ENCODE measurements at places on chromosomes 7 and 10.

- no peak for DNase-seq
Measured at GRCh38 chr10:114311496-114312209, 72.6 kb downstream of the VWA2 start.

DNA sequence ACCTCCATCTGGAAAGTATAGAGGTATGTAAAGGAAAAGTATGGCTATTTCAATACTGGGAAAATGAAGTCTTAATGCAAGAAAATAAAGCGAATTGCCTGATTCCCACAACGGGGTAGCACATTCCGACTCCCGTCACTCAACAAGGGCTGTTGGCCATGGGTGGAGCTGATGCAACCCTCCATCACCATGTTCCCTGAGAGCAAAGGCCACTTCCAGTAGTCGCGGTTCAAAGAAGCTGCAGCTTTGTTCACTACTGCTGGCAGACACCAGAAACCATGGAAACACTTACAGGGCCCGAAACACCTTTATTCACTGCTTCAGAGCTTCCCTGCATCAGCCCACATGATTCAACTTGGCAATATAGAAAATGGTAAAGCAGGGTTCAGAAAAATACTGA is 44.0 kb downstream of the TMEM26 start:
- no peak for DNase-seq

GRCh38 chr10:104234934-104235333 is 2.8 kb upstream of the CFAP43 start:
- DNase-seq, result no peak

GRCh38 chr10:79313911-79314439 is 33.3 kb upstream of the PPIF start:
- DNase-seq, result no peak

DNA sequence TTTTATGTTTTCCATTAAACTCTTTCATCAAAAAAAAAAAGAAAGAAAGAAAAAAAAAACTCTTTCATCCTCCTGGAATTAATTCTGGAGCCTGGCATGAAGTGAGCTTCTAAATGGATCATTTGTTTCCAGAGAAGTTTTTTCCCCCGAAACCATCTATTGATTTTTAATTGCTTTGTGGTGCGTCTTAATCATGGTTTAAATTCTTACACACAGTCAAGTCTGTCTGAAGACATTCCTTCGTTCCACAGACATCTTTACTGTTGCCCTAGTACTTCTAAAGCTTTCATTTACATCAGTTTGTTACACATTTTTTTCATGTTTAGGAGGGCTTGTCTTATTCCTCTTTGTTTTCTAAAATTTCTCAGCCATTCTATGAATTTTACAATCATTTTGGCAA is 493.4 kb upstream of the FOXK1 start:
- DNase-seq, result no peak

DNA sequence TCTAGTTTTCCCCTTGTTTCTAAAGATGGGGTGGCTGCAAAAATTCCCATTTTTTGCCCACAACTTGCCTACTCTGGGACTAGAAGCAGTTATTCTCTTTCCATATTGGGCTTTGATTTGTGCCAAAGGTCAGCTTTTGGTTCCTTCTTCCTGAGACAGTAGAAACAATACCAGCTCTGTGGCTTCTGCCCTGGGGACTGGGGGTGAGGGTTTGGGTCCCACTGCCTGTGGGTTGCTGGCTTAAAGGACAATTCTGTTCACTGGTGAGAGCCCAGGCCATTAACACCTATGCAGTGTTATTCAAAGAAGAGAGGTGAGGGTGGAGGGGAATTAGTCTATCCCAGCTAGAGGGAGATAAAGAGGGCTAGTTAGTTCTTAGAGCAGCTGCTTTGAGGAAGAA is 171.5 kb downstream of the CPEB3 start:
- DNase-seq, result no peak

DNA sequence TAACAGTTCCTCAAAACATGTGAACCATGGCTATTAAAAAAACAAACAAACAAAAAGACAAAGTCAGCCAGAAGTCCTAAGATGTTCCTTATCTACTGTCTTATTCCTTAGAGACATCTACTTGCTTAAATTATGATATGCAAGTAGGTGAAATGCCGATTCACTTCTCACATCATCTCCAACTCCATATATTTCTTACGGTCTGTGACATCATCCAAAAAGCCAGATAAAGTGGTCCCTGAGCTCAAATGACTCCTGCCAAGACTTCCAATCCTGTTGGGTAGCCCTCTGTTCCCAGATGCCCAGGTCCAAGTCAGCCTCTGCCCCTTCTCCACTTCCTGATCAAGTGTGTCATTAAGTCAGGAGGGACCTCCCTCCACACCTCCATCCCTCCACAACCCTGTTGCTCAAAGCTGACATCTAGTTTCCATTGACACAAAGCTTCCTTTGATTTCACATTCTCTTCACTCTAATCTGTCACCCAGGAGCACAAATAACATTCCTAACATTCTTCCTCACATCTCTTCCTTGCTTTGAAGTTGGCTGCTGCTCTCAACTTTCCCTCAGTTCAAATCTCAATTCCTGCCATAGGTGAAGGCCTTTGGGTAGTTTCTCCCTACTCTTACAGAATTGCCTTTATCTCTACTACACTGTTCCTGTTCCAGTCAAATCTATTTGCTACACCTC is 56.1 kb upstream of the PDLIM1 start:
- DNase-seq, result no peak

GRCh38 chr7:27901028-27901760 is 161.2 kb downstream of the TAX1BP1 start:
- no peak for DNase-seq

DNA sequence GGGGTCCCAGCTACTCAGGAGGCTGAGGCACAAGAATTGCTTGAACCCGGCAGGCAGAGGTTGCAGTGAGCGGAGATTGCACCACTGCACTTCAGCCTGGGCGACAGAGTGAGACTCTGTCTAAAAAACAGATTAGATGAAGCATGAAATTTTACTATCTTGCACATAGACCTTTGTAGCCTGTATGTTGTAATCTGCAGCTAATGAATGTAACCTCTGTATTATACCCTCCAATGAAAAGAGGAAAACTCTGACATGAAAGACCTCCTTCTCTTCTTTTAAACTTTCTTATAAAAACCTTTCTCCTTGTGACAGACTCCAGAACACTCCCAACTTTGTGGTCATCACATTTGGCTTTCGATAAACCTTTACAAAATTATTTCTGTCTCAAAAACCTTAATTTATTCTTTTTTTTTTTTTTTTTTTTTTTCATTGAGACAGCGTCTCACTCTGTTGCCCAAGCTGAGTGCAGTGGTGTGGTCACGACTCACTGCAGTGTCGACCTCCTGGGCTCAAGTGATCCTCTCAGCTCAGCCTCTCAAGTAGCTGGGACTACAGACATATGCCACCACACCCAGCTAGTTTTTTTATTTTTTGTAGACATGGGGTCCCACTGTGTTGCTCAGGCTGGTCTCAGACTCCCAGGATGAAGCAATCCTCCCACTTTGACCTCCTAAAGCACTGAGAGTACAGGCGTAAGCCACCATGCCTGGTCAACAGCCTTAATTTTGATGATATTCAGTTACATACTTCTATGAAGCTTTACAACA is 97.4 kb downstream of the SVOPL start:
- DNase-seq, result no peak

- no peak for DNase-seq
Measured at GRCh38 chr7:133575726-133576440, 323.0 kb downstream of the EXOC4 start.

DNA sequence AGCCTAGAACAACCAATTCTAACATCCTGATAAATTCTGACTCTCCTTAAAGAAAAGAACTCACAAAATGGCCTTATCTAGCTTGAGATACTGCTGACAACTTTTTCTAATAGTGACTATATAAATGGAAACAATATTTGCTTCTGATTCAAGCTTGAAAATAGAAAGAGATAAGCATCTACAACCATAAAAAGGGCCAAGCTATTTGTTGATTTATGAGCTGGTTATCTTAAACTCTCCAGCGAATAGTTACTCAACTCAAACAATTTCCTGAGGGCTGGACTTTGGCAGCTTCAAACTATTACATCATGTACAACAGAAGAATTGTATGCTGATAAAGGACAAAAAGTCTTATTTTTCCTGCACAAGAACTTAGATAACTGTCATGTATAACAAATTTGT is 4.6 kb downstream of the USP54 start:
- no peak for DNase-seq

GRCh38 chr7:92847305-92847704 is 10.9 kb upstream of the CDK6 start:
- no peak for DNase-seq

DNA sequence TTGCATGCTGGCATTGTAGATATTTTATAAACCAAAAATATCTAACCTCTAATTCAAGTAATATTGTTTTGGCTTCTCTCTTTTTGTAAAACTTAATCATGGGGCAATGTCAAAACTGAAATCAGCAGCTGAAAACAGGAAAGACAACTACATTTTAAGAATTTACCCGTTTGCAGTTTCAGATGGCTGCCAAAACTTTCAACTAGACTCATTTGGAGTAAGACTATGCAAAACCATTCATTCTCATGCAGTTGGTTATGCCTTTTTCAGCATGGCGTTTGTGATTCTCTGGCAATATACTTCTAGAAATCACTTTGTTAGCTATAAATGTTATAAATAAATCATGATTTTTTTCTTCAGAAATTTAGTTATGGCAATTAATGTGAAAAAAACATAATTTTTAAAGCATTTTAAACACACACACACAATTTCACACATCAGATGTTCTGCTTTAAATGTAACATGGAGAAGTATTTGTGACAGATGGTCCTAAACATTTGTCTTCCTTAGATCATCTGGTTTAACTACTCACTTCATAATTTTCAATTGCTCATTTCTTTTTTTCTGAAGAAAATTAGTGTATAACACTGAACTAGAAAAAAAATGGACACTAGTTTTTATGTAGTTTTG is 116.4 kb downstream of the ITGB8 start:
- no peak for DNase-seq

DNA sequence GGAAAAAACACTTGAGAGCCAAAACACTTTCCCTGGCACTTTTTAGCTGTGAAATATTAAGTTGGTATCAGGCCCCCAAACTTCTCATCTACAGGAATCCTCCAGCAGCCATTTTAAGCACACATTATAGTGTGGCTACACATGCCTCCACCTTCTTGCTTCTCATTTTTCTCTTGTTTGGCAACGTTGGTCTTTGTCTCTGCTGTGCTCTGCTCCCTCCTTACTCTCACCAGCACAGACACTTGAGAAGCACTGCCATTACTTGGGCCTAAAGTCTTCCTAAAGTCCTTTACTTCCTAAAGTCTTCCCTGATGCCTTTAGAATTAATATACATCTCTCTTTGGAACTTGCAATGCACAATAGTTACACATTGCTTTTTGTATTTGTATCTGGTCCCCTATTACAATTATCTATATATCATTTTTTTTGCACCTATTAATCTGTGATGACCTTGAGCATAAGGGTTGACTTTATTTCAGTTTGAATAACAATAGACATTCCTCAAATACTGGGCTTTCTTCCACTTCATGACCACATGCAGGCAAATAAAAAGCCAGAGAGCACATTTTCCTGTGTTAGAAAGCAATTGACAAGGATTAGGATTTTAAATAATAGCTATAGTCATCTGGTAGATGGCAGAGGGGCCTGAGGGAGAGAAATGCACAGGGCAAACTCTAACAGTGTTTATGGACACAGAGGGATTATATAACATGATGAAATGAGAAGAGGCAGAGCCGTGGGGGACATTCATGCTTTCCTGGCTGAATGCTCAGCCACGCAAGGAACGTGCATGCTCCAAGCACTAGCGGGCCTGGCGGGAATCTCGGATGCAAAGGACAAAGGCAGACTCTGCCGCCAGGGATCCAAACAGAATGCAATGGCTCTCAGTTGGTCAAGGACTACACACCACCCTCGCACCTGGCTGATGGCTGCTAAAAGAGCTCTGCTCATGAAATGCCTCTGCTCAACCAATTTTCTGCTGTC is 99.3 kb downstream of the CDC14C start:
- no peak for DNase-seq

- DNase-seq, result no peak
Measured at GRCh38 chr10:88186335-88186734, 322.9 kb downstream of the PTEN start.

DNA sequence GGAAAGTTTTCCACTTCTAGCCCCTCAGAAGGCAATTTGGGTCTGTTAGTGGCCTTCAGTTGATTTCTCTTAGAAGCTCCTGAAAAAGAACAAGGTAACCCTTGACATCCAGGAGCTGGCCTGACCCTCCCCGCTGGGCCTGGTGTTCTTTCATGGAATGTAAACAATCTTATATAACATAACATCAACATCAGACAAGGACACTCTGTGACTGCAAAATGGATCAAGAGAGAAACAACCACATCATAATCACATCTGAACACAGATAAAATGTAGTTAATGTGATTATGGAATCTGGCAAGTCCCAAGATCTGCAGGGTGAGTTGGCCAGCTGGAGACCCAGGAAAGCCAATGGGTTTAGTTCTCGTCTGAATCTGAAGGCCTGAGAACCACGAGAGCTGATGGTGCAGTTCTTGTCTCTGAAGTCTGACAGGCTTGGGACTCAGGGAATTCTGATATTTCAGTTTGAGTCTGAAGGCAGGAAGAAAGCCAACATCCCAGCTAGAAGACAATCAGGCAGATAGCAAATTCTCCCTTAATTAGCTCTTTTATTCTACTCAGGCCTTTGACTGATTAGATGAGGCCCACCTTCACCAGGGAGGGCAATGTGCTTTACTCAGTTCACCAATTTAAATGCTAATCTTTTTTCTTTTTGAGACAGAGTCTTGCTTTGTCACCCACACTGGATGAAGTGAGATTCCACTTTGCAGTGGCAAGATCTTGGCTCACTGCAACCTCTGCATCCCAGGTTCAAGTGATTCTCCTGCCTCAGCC is 91.4 kb upstream of the NAMPT start:
- DNase-seq, result no peak

GRCh38 chr7:132402096-132402495 is 174.2 kb downstream of the PLXNA4 start:
- no peak for DNase-seq

GRCh38 chr10:89659143-89660131 is 14.4 kb upstream of the PANK1 start:
- DNase-seq, result no peak

DNA sequence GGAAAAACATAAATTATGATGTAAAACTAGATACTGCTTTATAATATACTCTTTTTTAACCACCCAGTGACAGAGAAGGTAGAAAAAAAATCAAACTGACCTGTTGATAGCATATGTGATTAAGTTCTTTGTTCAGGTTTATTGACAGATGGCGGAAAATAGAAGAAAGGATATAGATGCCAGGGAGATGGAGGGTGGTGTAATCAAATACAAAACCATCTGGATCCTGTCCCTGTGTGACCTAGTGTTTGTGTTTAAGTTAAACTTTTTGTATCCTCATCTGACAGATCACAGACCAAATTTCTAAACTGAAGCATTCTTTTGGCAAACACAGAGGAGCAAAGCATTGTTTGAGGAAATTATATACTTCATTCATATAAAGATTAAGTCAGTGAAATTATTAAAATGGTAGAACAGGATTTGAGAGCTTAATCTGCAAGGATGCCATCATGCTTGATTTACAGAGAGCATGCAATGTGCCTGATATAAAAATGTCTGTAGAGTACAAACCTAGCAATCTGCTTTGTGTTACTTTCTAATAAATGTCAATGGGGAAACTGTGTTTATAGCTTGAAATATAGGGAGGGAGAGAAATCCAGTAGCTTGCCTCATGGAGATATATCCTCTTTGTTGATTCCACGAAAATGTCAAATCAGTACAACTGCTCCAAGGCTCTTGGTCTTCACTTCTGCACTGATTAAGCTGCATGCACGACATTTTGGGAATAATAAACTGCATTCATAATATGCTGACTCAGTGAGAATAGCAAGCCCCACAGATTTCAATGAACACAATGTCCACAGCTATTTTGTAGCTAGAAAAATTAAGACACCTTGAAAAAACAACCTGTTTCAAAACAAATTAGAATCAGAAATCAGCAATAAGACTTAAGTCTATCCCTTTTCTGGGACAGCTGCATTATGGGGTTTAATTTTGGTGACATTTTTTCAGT is 39.0 kb downstream of the SEM1 start:
- DNase-seq, result peak; percentile 91

Data from NCI-H1417 treated with DMSO at 0.1 percent for 48 hours (cell line).